ENCODE measurements at places on chromosomes 12 and 14. TPM values are rescaled to one million over a fixed set of nuclear protein-coding genes. Genes with fewer than 3 reads are reported as not detected.

DNA sequence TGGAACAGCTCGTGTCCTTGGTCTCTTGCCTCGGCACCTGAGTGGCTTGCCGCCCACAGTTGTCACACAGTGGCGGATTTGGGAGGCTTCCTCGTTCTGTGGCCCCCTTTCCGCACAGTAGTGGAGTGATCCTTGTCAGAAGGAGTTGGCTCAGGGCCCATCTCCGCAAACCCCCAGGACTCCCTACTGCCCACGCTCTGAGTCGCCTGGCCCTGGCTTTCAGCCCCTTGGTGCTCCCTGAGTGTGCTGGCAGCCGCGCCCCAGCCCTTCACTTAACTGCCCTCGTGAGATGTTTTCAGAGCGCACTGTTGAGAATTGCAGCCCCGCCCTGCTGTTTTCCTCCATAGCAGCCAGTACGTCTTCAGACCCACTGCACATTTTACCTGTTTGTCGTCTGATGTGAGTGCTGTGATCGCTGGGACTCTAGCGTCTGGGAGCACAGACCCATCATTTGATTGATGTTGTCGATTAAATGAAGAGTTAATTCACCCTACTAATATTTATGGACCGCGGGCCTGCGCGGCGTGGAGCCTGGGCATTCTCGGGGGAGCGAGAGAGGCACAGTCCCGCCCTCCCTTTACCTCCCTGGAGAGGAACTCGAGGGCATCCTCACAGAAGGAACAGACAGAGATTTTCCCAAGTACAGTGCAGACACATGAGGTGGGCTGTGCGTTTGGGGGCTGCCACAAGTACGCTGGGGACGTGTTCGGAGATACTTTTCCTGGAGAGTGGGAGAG is 91.8 kb downstream of the DDX51 start:
- no peak for DNase-seq

GRCh38 chr14:68312884-68313610 is 479.8 kb downstream of the ZFP36L1 start:
- DNase-seq: no peak

DNA sequence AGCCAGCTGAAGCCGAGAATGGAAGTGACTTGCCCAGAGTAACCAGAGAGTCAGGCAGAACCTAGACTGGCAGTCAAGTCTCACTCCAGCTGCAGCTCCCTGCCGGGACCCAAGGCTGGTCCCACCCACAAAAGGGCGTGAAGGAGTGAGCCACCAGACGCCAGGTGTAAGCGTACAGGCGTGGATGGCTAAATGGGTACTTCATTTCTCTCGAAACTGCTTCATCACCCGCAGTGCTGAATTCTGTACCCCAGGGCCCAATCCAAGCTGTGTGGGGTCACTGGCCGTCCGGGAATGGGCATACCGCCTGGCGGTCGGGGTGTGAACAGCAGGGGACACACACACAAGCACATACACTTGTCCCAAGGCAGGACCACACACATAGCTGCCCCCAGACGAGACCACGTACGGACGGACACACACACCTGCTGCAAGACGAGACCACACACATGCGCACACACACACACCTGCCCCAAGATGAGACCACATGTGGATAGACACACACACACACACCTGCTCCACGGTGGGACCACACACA is 34.8 kb downstream of the DEGS2 start:
- DNase-seq: no peak

- DNase-seq: no peak
Observed at GRCh38 chr12:53674977-53675700, 744 bp downstream of the ATP5MC2 start.

- DNase-seq: no peak
Observed at GRCh38 chr14:74281069-74281468, 21.7 kb downstream of the ABCD4 start.

GRCh38 chr14:70696026-70696425 is 54.3 kb downstream of the TTC9 start:
- DNase-seq: no peak

DNA sequence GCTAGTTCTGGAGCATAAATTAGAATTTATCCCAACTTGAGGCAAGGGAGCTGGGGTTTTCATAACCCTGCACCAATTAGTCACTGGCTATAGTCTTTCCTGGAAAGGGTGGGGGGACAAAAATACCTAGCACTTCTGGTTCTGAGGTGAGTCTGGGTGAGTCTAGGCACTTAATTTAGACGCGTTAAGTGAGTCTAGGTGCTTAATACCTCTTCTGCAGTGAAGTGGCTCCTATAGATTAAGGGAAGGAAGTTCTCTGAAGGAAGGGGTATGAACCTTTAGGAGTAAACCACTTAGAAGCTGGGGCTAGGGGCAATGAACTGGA is 251.7 kb downstream of the EFCAB11 start:
- DNase-seq: no peak

DNA sequence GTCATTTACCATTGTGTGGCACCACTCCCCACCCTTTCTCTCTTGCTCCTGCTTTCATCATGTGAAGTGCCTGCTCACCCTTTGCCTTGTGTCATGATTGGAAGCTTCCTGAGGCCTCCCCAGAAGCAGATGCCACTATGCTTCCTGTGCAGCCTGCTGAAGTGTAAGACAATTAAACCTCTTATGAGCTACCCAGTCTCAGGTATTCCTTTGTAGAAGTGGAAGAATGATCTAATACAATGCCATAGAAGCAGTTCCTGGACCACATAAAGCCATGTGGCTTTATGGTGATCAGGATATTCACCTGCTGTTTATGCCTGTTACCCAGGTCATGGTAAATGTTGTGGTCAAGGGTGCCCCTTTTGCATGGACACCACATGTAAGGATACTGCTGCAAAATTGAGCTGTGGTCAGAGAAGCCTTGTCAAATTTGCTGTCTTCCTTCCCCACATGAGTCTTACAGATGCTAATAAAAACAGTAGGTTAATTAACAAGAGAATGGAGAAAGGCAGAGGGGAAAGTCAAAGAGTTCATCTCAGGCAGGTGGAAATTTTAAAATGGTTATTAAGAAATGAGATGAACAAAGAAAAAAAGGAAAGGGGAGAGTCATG is 112.8 kb upstream of the IFNG-AS1 start:
- DNase-seq: no peak

DNA sequence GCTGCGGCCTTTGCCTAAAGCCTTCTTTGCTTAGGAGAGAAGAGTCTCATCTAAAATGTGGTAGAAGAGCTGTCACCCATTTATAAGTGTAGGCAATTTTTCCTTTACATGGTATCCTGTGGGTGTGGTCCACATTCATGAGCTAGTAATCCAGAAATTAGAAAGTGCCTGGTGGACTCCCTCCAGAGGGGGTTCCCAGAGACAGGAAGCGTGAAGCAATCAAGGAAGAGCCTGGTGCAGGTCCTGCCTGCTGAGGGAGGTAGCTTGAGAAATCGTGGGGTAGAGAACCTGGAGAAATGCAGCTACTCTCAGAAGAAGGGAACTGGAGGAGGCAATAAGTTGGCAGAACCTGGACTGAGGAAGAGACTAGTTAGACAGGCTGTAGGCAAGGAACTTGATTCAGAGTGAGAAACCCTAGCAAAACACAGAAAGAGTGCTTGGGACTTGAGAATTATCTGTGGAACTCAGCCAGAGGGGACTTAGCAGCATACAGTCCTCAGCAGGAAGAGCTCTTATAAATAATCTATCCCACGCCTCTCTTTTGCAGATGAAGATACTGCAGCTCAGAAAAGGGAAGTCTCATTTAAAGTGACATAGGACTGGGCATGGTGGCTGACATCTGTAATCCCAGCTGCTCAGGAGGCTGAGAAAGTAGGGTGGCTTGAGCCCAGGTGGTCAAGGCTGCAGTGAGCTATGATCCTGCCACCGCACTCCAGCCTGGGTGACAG is 182.4 kb upstream of the CCND2 start:
- DNase-seq: no peak

GRCh38 chr12:9122091-9122609 is 6.4 kb upstream of the A2M start:
- no peak for DNase-seq

DNA sequence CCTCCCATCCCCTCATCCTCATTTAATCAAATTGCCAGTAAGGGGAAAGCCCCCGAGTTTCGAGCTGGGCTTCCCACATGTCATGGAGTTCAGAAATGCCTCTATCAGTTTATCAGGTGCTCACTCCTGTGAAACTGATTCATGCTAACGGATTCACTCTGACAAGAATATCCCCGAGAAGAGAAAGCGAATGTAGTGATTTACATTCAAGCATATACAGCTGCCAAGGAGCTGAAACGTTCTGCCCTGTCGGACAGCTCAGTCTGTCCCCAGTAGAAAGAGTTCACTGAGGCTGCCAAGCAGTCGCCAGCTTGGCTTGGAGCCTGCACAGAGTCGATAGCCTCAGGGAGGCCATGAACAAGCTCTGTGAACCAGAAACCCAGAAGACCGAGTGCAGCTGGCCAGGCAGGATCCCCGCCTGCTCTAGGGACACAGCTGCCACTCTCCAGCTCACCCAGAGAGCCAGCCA is 88.4 kb downstream of the TMCC3 start:
- DNase-seq: peak; percentile 11

DNA sequence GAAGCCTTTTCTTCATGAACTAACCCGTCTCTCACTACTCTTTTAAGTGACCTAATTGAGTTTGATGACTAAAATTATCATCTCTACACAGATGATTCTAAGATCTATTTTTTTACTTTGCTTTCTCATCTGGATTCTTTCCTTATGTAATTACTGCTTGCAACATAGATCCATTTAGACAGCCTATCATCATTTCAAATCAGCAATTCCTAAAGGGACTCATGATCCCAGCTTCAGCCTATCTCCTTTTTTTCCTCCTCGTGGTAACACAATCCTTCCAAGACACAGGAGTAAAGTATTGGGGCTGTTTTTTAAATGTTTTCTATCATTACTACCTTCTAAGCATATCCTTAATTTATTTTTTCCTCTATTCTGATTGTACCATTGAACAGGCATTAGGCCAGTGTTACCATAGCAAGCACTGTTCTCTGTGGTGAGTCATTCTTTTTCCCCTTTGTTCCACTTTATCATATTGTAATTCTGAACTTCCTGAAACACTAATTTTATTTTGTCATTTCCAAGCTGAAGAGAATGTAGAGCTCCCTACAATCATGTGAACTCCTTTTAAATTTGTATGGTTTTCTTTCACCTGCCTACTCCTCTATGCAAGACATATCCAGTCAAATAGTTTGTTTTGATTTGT is 190.4 kb upstream of the FAR2 start:
- DNase-seq: no peak

Gene RGS6
- total RNA-seq: 16.8 TPM

Measured in heart right ventricle (tissue), 16 donors.